Stimulated activated CD8-positive, alpha-beta memory T cell treated with anti-CD3 and anti-CD28 coated beads, Interleukin-2, amount 100 ng/mL, for 48 hours (primary cell): ENCODE measurements at places on chromosomes 5 and 9.

DNA sequence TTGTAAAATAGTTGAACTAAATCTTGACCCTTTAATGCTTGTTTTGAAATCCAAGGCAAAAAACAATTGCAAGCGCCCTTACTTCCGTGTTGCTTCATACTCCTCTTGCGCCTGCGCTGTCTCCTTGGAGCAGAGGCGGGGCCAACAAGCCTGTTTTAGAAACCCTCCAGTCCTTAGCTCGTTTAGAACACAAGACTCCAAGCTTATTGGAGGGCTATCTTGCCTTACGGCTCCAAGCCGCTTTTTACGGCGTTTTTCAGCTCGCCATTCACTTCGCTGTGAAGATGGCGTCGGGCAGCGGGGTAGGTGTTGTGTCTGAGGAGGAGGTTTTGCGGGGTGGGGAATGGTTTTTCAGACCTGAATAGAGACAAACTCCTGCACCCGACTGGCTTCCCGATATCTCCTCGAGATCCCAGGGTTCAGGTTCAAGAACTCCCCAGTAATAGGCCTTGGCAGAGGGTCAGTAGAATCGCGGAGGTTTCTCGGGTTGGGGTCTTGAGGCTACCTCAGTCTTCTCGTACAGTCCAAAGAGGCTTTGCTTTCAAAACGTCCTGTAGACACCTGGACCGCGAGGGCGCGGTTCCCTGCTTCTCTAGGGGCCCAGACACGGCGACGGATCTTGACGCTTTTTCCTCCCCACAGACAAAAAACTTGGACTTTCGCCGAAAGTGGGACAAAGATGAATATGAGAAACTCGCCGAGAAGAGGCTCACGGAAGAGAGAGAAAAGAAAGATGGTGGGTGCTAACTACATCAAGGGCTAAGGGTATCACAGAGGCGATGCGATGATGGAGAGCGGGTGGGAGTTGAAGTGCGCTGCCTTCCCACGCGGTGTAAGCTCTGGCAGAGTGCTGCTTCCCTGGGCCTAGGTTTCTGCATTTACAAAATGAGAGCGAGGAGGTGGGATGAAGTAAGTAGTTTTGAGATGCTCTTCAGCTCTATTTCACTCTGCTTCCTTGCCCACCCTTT is at the start of gene ZMAT2:
ZMAT2 (plus strand) TSS at position 271 of the 968 bp plus-strand sequence; CDS start at position 285, 14 bp downstream.
- peak; percentile 86 for DNase-seq

DNA sequence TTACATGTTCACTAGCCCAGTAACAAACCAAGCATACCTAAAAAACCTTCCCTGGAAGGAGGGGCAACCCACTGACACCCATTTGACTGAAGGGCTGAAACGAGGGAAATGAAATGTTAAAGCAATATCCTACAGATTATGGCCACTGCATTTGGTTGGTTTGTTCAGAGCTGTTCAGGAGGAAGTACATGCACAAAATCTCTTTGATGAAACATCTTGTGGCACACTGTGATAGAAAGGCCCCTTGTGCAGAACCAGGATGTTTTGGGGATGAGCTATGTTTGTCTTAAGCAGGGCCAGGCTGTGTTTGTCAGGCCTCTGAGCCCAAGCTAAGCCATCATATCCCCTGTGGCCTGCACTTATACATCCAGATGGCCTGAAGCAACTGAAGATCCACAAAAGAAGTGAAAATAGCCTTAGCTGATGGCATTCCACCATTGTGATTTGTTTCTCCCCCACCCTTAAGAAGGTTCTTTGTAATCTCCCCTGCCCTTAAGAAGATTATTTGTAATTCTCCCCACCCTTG is 467.3 kb upstream of the PIK3R1 start:
- no peak for DNase-seq

GRCh38 chr5:170152767-170153166 is 47.1 kb downstream of the FOXI1 start:
- DNase-seq, result no peak

DNA sequence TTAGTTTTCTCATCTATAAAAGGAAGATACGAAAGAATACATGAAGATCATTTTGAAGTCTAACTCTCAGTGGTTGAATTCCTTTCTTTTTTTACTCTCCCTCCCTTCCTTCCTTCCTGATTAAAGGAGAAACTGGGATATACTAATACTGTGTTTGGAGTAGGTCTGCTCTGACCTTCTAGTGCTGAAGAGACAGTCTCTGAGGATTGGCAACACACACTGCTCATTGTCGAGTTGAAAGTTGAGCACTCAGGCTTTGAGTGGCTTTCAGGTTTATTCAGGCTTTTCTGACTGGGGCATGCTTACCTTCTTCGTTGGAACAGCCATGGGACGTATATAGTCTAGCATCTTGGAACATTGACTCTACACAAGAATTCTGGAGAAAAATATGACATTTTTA is 86.9 kb upstream of the RPS23 start:
- no peak for DNase-seq

DNA sequence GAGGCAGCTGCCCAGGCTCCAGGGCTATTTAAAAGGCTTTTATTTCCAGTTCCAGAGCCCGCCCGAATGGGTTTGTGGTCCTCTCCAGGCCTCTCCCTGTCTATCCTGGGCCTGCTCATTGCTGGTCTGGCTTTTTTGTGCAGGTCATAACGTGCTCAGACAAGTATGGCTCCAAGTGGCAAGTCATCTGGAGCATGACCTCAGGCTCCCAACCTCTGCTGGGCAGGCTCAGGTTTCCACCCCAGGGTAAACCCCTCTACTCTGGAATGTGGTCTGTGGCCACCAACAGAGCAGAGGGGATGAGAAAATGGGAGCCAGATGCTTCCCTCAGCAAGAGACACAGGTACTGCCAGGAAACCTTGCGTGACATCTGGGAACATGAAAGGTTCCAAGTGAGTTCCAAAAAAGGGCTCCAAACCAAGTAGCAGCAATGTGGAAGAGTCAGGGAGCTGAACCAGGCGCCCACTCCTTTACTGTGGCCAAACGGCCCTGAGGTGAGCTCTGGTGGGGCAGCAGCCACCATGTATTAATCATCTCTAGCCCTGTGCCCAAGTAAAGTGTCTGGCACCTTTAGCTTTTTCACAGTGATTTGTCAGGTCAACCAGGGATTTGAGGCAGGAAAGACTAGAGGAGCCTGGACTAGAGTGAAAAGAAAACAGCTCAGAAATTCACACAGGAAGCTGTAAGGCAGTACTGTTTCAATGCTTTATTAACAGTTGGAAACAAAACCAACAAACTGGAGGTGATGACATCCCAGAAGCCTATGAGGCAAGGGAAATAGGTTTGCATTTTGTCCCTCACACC is 25.7 kb downstream of the PCDHGC5 start:
- DNase-seq, result no peak

DNA sequence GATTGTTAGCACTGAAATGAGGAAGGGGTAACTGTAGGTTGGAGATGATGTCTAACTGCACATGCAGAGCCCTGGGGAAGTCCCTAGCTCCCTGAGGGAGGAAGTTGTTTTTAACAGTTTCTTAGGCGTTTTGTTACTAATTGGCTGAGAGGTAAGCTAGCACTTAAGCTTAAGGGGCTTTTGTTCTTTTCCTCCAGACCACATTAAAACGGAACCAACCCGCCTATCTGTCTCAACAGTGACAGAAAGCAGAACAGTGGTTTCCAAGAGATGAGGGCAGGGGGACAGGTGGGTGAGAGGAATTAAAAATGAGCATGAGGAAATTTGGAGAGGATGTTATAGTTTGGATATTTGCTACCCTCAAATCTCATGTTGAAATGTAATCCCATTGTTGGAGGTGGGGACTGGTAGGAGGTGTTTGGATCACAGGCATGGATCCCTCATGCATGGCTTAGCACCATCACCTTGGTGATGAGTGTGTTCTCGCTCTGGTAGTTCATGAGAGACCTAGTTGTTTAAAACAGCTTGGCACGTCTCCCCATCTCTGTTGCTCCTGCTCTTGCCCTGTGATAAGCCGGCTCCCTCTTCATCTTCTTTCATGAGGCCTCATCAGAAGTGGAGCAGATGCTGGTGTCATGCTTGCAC is 38.9 kb downstream of the LYRM7 start:
- no peak for DNase-seq

GRCh38 chr5:55691265-55692105 is 20.6 kb downstream of the SLC38A9 start:
- DNase-seq, result no peak

DNA sequence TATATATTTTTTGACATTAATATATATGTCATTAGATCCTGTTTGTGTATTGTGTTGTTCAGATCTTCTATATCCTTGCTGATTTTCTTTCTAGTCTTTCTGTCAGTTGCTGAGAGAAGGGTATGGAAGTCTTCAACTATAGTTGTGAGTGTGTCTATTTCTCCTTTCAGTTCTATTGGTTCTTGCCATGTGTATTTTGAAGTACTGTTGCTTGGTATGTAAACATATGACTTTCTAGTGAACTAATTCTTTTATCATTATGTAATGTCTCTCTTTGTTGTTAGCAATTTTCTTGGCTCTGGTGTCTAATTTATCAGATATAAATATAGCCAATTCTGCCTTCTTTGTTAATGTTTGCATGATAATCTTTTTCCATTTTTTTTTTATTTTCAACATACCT is 84.3 kb upstream of the CAST start:
- no peak for DNase-seq

DNA sequence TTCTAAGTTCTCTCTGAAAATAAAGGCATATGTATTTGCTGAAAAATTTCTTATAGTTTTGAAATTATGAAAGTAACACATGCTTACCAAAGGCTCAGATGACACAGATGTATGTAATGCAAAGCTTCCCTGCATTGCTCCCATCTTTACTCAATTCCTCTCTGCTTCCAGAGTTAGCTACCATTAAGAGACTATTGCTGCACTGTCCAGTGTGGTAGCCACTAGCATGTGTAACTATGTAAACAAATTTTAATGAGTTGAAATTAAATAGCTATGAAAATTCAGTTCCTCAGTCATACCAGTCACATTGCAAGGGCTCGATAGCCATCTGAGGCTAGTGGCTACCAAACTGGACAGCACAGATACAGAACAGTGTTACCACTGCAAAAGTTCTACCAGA is 17.9 kb downstream of the FRMD3 start:
- no peak for DNase-seq

GRCh38 chr9:2676466-2676865 is 40.8 kb upstream of the KCNV2 start:
- no peak for DNase-seq

GRCh38 chr5:116652903-116653302 is 78.3 kb upstream of the SEMA6A start:
- no peak for DNase-seq

GRCh38 chr5:91158011-91158410 is 225.1 kb downstream of the ARRDC3 start:
- DNase-seq, result no peak

GRCh38 chr9:129624168-129624759 is 1.7 kb upstream of the NTMT1 start:
- DNase-seq, result peak; percentile 56

- DNase-seq, result no peak
Measured at GRCh38 chr9:79989079-79989478, 417.3 kb downstream of the TLE4 start.

DNA sequence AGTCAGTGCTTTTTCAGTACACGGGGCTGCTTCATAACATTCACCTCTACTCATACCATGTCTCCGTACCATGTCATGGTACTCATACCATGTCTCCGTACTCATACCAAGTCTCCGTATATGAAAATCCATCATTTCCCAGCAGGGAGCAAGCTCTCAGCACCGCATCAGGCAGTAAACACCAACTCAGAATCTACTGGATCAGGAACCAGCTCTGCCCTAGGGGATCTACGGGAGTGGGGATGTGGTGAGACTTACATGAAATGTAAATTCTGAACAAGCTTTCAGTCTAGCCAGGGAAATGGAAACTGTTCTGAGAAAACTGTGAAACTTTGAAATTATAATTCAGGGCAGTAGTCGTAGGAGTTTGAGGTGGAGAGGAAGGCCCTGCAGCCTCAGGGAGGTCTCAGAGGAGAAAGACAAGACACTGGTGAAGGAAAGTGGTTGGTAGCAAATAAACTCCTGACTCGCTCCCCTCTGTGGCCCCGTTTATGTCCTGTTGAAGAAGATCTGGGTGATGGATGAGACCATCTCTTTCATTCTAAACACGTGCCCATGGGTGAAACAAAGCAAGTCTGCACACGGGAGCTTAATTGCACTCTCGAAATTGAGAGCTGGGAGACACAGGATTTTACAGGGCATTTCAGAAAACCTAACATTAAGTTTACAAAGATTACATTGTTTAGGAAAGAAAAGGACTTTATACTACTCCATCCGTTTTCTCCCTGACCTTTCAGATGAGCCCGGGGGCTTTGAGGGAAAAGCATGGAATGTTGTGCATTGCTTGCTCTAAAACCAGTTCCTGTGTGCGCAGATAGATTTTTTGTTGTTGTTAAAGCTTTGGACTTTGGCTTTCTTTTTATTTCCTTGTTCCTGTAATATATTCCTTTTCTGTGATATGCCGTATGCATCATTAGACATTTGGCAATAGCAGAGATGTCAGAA is 26.8 kb downstream of the ACTBL2 start:
- DNase-seq, result no peak

DNA sequence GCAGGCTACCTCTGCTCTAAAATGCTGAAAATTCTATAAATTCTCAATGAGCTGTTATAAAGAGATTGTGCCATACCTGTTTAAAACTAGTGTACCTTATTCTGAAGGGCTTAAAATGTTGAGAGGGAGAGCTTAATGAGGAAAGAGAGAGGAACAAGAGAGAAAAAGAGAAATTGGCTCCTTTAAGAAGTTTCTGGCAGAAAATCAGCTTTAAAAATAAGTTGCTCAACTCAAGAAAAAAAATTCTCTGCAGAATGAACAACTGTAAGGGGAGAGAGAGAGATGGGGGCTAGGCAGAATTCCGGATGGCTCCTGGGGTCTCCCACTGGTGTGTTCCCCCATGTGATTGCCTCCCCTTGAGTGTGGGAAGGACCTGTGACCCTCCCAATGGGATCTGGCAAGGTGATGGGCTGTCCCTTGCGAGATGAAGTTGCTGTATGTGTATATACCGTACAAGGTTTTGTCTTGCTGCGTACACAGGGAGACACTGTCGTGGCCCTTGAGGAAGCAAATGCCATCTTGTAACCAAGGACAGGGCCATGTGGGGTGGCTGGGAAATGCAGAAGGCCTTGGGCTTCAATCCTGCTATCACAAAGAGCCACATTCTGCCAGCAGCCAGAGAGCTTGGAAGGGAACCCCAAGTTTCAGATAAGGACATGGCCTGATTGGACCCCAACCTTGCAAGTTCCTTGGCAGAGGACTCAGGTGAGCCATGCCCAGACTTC is 64.3 kb upstream of the S1PR3 start:
- no peak for DNase-seq
